ENCODE measurements at places on chromosomes 11 and 22.

DNA sequence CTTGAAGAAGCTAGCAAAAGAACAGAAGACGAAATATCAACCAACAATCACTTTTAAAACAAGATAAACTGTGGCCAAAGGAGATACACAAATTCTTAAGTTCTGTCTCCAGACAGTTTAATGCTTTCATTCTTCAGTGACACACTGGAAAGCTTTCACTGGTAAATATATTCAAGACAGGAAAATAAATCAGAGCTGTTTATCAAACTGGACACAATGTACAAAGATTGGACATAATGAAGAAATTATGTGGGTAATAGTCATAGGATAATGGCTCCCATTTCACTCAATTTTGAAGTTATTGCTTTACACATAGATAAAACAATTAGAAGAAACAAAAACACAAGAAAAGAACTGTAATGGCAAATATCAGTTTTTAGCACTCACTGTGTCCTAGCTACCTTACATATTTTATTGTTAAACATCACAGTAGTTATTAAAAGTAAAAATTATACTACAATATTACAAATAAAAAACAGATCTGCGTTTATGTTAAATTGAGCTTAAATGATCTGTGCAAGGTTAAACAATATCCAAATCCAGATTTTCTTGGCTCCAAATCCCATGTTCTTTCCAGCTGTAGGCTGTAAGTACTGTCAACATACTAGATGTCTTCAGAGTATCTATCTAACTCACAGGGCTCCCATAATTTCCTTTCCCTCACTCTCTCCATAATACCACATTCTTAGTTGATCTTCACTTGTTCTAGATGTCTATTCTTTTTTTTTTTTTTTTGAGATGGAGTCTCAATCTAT lies 38.6 kb upstream of the NOX4 start:
- no peak for DNase-seq

- no peak for DNase-seq
Measured at GRCh38 chr11:71327156-71328085, 75.0 kb upstream of the SHANK2 start.

DNA sequence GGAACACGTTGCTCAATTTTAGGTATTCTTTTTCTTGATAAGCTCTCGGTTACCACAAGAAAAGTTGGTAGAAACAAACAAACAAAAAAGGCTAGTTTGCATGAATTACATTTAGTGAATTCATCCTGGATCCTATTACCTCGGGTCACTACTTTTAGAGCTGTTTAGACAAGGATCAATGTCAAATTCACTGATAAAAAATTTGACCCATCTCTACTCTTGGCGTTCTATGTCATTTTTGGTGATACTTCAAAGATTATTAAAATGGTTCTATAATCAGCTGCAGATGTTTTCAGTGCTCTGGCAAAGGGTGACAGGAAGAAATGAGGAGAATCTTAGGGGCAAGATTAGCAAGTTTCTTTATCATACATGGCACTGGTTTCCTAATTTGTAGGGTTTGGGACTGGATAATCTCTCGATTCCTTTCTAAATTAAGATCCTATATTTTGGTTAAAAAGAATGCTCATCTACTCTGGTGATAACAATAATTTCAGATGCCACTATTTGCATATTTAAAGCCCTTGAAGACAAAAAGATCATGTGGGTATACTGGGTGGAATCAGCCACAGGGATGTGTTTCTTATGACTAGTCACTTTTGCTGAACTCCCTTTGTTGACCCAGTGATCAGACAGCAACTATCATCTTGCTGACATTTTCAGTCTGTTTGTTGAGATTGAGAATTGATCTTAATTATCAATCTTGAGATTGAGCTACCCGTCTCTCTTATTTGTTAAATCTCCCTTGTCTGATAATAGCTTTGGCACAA lies 442.9 kb downstream of the AASDHPPT start:
- no peak for DNase-seq

DNA sequence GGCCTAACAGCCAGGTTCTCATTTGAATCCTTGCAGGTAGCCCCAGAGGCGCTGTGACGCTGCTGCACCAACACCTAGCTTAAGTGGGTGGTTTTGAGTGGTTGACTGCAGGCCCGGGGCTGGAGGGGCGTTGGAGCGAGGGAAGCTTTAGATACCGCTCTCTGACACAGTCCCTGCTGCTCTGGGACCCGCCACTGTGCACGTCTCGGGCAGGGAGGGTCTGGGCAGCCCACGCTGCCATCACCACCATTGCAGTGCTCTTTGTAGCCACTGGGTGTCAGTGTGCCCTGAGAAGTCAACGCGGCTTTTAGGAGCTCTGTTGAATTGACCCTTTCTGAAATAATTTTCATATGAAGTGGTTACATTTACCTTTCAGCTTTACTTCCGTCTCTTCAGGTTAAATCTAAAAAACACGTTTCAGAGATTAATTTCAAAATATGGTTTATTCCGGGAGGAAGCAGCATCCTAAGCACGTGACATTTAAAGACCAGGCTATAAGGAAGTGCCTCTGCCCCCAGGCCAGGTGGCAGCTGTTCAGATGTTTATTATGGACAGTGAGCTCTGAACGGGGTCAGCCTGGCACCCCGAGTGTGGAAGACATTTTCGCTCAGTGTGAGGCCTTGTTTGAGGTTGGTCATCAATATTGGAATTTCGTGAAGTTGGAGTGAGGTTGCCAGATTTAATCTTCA lies 30.9 kb upstream of the PARVB start:
- no peak for DNase-seq

DNA sequence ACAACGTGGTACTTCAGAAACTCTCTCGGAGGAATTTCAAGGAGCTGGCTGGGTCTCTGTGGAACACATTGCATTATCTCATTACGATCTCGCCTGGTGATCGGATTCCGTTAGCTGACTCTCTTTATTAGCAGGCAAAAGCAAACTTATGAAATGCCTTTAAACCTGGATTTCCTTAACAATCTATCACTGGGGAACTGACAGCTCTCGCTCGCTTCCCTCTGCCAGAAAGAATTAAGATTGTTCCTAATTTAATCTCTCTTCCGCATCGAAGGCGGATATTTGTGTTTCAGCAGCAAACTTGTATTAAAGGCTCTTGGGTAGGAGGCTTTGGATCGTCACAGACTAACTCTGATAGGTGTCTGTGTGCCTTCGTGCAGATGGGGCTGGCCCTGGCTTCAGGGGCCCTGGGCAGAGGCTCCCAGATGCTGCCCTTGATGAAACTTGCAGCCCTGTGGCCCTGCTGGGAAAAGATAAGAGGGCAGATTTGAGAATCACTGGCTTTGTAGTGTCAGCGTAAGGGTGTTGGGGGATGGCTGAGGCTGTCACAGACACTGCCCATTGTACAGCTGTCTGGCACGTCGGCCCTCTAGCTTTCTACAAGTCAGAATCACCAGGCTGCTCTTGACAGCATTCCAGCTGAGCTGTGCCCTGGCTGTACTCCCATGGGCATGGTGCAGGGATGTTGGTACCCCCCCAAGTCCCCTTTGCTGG lies 162.2 kb upstream of the NECTIN1 start:
- DNase-seq, result no peak

DNA sequence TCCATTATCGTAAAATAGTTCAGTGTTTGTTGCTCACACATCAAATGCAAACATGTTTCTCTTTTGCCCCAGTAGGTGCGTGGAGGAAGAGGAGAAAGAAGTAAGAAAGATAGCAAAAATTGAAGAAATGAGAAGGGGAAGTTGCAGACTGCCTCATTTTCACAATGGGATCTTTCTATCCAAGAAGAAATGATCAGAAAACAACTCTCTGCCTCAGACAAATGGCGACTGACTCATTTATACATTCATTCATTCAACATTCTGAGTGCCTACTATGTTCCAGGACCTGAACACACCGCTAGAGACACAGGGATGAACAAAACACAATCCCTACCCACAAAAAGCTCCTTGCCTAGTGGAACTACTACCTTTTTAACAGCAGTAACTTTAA lies 367 bp downstream of the HPS5 start:
- no peak for DNase-seq

- no peak for DNase-seq
Measured at GRCh38 chr11:67588136-67588503, 4.5 kb downstream of the GSTP1 start.

DNA sequence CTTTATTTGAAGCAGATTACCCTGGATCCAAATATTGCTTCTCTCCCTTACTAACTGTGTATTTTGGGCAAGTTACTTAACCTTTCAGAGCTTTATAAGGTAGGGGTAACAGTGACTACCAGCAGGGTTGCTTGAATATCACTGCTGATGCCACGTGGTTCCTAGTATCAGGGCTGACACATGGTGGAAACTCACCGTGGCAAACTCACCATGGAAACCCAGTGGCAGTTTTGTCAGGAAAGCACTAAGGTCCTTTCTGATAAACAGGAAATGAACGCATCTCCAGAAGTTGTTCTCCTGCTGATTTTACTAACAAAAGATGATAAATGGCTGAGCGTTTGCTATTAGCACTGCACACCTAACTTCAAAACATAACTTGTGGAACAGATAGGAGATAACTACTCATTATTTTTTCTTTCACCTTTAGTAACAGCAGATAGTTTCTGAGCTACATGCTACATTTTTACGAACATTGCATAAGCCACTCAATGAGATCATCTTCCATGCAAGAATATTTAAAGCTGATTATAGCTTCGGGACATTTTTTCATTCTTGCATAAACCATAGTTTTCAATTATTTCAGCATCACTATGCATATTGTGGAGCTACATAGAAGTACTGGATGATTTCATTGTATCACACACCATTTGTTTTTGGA lies 59.7 kb upstream of the RAG2 start:
- DNase-seq, result no peak

DNA sequence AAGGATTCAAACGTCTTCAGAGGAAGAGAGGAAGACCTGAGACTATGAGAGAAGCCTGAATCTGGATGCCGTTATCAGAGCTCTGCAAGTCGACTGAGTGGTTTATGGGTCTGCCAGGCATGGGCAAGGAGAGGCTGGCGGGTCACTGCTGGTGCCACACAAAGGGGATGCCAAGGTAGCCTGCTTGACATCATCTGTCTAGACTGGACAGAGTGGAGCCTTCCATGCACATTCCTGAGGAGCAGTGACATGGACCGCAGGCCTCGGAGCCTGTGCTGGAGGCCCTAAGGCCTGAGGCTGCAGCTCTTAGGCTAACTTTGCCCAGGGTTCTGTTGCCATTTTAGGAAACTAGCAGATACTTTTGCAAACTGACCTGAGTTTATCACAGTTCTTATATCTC lies 127.4 kb downstream of the WT1 start:
- DNase-seq, result no peak

DNA sequence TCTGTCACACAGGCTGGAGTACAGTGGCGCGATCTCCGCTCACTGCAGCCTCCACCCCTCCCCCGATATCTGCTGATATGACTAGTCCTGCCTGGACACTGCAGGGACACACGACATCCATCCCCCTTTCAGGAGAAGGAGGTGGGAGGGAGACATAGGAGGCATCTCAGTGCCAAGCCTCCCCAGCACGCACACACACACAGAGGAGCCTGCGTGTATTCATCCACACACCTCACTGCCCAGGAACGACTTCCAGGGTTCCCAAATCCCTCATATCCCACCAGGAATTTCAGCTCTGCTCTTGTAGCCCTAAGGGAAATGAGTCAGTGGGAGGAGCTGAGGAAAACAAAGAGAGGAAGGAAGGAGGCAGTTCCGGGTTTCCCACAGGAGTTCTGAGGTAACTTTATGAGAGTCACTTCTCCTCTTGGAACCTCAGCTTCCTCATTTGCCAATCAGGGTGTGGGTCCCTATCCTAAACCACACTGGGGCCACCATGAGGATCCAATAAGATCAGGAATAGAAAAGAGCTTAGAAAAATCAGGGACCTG lies 37.2 kb upstream of the ACER3 start:
- no peak for DNase-seq

- DNase-seq, result no peak
Measured at GRCh38 chr22:47394504-47395440, 632.3 kb downstream of the TBC1D22A start.

DNA sequence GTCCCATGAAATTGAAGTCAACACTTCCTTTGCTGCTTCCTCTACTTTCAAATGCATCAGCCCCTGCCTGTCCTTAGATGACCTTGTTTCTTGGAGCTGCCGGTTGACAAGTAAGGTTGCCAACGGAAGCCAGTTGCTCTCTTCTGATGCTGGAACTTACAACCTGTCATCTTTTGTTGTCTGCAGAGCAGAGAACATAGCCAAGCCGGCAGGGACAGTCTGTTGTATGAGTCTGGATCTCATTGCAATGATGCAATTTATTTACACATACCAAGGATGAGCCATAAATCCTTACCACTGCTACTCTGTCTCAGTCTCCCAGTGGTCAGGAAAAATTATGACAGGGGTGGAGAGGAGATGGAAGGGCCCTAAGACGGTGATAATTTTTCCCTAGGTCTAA lies 151.4 kb downstream of the BLID start:
- no peak for DNase-seq

Data from DMS 273 treated with DMSO at 0.1 percent for 48 hours (cell line).